Amniotic stem cell (primary cell): ENCODE measurements at places on chromosomes 3 and 15.

DNA sequence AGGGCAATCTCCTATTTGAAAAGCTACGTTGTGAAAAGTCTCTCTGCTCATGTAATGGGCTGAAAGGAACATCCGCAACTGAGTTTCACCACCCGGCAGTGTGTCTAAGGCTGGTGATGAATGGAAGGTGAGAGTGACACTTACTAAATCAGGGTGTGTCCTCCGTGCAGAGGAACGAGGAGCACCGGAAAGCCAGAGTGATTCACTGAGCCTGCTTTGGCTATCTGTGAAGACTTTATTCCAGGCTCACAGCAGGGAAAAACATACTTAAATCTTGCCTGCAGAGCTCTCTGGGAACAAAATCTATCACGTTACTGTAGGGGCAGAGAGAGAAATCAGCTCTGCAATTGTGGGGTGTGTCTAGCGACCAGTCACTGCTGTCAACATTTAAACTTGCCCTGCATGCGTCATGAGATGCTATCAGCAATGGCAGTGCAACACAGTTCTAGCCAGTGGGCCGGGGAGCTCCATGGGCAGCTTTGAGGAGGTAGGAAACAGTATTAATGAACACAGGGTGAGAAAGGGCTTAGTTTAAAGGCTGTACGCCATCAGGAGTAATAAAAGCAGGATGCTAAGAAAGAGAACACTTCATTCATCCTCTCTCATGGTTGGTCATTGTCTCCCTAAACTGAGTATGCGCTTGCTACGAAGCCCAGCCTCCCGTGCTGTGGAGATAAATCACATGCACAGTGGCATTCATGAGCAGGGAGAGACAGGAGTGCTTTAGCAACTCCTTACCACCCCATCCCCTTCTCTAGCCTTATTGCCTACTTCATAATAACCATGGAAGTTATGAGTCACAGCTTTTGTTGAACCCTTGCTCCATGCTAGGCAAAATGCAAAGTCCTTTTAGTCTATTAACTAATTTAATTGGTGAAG, 542.7 kb upstream of the ADAMTS9 start:
- DNase-seq: no peak

- DNase-seq: no peak
Measured at GRCh38 chr15:65044724-65045481, at the start of gene SLC51B. Gene SLC51B, plus strand, starts transcription at chr15:65045387. Its CDS starts 4,618 bp downstream, at chr15:65050005.

- no peak for DNase-seq
Measured at GRCh38 chr3:171321559-171322360, 138.4 kb downstream of the TNIK start.

DNA sequence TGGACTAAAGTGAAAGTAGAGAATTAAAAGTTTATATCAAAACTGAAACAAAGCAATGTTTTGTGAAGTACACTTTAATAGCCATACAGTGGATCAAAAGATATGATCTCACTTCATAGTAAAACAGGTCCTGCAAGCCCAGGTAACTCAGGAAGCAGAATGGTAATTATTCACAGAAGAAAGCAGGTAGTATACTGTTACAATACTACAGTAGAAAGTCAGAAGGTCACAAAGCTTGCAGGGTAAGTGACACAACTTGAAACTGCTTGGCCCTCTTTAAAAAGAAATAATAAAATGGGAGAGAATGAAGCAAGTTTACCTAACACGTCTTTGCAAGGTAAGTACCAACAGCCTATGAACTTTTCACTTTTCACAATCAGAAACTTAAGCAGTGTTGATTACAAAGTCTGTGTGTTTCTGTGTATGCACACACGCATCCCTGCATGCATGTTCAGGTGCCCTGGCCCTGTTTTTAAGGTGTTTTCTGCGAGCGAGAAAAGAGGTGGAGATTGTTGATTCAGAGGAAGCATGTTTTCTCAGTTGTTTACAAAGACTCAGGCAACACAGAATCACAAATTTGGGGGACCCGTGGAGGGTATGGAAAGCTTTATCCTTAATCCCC, at the start of gene NAALADL2:
NAALADL2 (plus strand) TSS at position 221 of the 622 bp plus-strand sequence.
- DNase-seq: no peak

DNA sequence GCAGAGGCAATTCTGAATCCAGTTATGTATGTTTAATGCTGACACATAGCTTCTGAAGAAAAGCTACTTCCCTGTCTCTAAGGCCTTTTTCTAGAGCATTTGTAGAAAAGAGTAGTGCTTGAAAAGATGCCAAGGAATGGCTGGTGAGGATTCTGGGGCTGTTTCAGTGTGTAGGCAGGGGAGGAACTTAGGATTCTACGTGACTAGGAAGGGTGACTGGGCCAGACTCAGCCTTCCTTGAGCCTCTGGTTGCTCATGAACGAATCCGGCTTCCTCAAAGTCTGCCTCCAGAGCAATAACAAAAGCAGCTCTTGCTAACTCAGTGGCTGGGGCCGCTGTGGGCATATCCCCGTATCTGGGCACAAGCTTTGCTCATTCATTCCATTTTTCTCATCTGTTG, 104.8 kb upstream of the WNT5A start:
- no peak for DNase-seq

GRCh38 chr3:52524258-52524751, 9.4 kb downstream of the NT5DC2 start:
- no peak for DNase-seq

DNA sequence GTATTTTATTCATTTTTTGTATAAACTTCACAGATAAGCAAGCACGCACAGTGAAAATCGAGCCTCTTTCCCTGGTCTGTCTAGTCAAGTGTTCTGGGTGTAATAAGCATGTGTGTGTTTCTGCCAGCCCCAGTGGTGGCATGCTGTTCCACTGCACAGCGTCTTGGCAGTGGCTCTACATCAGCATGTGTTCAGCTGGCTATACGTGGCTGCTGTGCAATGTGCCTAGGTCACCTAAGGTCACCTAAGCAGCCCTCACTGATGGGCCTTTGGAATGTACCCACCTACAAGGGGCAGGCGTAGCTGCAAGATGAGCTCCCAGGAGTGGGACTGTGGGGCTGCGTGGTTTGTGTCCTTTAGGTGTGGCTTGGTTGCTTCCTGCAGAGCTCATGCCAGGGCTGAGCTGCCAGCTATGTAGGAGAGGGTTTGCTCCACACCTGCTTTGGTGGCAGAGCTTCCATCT, 4.9 kb downstream of the LIMD1 start:
- no peak for DNase-seq

DNA sequence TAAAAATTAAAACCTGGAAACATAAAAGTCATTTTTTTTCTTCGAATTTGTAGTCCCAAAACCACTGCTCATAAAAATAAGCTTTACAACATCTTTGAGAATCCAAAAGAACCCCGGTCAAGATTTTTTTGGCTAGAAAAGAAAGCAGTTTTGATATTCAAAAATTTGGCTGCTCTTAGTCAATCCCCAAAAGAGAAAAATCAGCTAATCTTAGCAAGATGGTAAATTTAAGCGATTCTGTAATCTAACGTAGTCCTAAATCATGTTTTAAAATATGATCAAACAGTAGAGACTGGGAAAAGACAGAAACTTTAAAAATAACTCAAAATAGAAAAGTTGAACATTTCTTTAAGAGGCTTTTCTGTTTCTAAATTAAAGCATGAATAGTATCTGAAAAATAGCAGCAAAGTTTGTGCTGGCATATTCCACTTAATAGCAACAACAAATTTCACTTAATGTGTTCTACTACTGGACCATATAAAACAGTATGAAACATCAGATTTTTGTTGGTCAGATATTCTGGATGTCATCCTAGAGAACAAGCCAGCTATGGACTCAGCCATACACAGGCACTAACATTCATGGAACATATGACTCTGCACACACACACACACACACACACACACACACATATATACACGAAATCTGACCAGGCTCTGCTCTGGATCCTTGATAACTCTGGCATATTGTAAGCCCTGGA, 19.1 kb upstream of the NR2F2 start:
- no peak for DNase-seq

GRCh38 chr15:50065279-50065678, 53.8 kb downstream of the ATP8B4 start:
- no peak for DNase-seq

DNA sequence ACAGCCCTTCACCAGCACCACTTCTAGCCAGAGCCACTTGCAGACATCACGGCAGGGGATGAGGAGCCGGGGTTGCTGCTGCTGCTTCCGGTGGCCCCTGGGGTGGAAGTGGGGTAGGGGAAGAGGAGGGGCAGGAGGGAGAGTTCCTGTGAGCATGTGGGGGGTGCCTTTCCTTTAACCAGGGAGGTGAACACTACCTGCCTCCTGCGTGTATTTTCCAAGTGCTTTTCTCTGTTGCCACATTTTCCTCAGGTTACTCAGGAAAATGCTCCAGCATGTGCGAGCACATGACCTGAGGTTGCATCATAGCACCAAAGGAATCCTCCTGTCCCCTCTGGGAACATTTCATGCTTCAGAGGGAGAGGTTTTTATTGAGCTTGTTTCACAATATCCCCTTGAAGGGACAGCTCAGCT, 12.2 kb upstream of the SACM1L start:
- DNase-seq: no peak

- DNase-seq: no peak
Measured at GRCh38 chr15:70182858-70183695, 85.4 kb upstream of the TLE3 start.

- no peak for DNase-seq
Measured at GRCh38 chr3:156680243-156680914, 6.0 kb downstream of the TIPARP start.

DNA sequence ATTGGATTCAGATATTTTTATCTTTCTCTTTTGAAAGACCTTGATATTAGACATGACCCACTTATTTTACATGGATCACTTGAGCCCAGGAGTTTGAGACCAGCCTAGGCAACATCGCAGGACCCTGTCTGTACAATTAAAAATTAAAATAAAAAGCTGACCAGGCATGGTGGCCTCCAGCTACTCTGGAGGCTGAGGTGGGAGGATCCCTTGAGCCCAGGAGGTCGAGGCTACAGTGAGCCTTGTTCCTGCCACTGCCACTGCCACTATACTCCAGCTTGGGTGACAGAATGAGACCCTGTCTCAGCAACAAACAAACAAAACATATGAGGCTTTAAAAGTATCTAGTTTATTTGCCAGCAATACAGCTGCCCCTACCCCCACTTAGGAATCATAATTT, 1.6 kb downstream of the RNF7 start:
- no peak for DNase-seq

DNA sequence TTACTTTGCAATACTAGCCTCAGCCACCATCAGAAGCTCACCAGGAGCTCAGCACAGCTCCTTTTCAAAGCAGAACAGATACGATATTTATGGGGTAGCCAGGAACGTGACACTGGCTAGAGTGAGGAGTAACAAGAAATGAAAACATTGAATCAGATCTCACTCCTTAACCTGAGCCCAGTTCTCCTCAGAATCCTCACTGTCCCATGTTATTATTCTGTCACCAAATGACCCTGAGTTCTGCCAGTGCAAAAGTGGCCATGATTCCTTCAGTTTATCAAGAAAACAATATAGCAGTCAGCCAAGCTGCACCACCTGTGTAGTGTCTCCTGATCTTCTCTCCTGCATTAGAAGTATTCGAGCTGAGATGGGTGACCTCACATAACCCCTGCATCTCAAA, 956.7 kb downstream of the TUSC7 start:
- DNase-seq: no peak

DNA sequence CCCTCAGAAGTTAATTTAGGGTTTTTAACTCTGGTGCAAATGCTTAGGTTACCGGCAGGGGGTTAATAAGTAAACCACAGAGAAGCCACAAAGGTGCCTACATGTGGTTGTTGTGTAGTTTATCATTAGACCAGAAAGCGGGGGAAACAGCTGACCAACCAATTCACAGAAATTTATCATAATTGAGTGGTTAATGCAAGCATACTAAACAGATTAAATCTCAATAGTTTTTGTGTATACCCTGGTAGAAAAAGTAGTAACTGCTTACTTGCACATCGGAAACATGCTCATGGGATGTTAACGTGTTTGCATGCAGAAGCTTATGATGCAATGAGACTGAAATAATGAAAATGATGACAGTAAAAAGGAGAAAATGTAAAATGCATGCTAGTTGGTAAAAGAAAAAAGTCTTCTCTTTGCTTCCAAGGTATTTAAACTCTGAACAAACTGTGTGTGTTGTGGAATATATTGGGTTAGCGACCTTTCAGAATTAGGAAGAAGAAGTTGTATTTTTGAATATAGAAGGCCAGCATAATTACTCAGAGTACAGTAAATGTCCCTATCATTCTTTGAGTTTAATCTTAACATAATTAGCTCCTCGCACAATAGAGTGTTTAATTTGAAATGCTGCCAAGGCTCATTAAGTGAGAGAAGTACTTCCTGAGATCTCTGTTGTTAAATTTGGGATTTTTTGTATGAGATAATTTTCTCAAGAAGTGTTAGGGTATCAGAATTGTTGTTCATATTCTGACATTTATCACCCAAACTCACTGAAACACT, 316.2 kb downstream of the PTPRG start:
- DNase-seq: no peak
